ENCODE measurements at places on chromosomes 2 and 18.
A peak's percentile ranks its signal among the peaks of the same experiment; 100 is the strongest.

DNA sequence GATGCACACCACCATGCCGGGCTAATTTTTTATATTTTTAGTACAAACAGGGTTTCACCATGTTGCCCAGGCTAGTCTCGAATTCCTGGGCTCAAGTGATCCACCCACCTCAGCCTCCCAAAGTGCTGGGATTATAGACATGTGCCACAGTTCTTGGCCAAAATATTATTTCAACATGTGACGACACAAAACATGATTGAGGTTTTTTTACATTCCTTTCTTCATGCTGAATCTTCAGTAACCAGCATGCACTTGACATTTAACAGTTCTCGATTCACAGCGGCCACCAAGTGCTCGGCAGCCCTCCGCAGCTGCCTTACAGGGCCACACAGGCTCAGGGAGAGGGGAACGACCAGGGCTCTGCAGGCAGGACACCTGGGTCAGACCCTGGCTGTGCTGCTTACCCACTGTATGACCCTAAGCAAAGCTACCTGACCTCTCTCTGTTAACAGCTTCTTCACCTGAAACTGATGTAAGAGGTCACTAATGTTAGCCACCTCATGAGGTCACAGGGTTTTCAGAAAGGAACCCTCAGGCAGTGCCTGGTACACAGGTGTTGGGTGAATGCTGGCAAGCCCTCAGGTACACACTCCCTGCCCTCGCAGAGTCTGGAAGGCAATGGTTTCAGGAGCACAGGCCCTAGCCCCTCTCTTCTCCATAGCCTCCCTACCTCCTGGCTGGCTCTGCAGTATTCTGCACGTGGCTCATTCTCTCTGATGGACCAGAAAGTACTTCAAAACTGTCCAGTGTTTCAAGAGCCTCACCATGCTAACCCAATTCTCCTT lies 25.7 kb downstream of the TUBB6 start:
- no peak for DNase-seq

GRCh38 chr18:37429791-37430190 lies 135.8 kb downstream of the CELF4 start:
- DNase-seq = no peak

GRCh38 chr2:16197504-16198147 lies 257.3 kb downstream of the MYCN start:
- no peak for DNase-seq

- no peak for DNase-seq
Observed at GRCh38 chr18:56541793-56542192, 96.6 kb downstream of the TXNL1 start.

DNA sequence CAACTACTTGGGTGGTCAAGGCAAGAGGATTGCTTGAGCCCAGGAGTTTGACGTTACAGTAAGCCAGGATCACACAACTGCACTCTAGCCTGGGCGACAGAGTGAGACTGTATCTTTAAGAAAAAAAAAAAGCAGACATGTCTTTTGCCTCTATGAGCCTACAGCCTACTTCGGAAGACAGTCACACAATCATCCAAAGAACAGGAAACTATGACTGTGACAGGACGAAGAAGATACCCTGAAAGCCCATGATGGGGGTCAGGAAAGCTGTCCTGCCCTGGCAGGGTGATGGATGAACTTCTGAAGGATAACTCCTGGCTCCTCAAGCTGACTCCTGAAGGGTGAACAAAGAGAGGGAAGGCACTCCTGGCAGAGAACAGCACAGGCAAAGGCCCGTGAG lies 251.7 kb upstream of the SIX2 start:
- DNase-seq = no peak

- no peak for DNase-seq
Observed at GRCh38 chr2:66447677-66448076, 12.8 kb downstream of the MEIS1 start.

DNA sequence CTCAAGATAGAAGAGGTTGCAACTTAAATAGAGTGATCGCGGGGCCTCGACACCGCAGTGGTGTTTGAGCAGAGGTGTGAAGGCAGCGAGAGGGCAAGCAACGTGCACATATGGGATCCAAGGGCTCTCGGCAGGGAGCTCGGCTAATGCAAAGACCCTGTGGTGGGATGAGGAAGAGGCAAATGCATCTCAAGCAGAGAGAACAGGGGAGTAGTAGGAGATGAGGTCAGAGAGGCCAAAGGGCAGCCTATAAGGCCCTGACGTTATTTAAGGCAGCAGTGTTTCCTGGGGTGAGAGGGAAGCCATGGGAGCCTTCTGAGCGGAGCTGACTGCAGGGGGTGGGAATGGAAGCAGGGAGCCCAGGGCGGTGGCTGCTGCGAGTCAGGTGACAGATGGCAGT lies 74.5 kb downstream of the MRPS9 start:
- no peak for DNase-seq

DNA sequence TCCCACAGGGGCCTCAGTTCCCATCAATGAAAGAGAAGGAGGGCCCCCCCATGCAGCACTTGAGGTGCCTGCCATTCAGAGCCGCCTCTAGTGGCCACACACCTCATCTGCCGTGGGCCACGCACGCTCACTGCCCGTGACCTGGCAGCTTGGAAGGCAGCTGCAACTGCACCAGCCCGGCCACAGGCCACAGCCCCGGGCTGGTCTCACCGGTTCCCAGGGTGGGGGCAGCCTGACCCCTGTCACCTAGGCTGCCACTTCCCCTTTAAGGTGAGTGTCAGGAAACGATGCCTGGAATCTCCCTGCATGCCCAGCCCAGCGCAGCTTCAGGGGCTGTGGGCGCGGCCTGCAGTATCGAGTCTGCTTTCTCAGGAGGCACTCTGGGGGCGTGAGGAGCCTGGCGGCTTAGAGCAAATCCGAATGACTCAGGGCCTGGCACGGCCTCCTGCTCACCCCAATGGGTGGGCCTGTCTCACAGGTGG lies 2.6 kb downstream of the MAB21L4 start:
- DNase-seq = peak; percentile 11

GRCh38 chr2:6401301-6401700 lies 464.4 kb downstream of the CMPK2 start:
- no peak for DNase-seq

- DNase-seq = peak; percentile 47
Observed at GRCh38 chr2:40049781-40050180, 270.7 kb upstream of the THUMPD2 start.

DNA sequence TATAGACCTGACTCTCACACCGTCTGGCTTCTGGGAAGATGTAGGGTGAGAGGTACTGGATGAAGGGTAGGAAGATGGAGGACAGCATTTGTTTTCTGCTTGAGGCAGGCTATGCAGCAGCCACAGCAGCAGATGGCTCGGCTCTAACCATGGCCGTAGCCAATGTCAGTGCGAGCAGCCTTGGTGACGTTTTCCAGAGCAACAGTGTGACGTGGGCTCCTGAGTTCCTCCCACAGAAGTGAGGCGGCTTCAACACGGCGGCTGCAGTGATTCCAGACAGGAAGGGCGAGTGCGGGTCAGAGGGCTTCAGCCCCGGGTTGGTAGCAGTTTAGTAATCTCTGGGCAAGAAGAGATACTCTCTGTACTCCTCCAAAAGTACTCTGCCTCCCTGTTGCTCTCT lies 133.0 kb upstream of the MYT1L start:
- no peak for DNase-seq

DNA sequence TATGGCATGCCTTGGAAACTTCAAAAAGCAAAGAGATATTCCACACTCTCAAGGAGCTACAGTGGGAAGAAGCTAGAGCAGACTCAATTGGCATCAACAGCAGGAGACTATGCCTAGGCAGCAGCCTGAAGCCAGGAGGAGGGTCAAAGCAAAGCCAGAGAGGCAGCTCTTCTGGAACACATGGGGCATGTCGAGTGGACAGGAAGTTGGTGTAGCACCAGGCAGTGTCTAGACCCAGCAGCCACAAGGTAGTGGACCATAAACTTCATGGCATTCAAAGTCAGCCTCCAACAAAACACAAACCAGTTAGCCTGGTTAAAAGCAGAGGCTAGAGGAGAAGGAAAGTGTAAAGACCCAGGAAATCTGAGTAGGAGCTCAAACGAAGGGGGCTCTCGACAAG lies 311.2 kb upstream of the PKDCC start:
- no peak for DNase-seq

DNA sequence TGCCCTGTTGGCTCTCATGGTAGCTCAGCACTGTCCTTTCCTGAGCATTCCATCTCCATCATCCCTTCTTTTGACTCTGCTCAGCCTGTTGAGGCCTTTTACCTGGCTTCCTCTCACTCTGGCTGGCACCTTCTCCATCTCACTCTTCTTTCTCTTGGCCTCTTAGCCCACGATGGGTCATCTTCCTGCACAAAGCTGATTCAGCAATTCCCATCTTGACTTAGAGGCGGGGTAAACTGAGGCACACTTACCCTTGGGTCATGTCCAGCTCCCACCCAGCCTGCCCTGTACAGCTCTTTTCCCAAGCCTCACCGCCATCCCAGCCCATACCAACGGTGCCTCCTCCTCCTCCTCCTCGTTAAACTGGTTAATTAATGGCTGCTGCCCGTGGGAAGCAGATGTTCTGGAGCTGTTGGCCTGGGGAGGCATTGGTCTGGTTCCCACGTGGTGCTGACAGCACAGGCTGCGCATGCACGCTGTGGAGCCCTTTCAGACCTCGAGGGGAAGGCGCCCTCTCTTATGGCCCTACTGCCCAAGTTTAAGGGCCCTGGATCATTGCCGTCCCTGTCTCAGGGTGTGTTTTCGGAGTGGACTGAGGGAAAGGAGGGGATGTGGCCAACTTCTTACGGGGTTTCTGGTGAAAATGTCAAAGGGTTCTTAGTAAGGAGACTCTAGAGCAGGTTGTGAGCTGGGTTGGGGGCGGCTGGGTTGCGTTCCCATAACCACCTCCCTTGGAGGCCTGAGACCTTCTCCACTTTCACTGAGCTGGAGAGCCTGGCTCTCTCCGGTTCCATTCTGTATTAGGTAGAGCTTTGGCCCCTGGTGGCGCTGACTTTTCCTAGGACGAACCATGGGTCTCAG lies 10.9 kb downstream of the WNT10A start:
- DNase-seq = no peak

DNA sequence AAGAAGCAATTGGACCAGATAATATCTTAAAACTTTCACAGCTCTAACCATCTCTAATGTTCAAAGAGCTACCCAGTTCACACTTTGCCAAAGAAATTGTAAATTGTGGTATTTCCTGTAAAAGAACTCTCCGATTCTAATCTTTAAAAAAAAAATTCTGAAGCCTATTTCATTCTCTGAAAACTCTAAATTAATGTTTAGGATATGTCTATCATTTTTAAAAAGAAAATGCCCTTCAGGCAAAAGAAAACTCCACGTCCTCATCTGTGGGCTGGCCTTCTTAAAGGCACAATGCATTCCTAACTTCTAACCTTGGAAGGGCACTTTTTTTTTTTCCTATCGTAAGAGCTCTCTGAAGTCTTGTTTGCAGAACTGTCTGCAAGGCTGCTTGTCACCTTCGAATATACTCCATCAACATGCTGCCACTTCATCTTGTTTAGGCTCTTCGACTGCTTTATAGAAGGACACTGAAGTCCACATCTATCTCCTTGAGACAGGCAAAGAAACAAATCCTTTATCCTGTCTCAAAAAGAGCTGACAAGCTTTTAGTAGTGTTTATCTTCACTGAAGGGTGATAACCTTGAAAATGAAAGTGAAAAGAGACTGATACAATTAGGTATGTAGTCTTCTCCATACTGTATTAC lies 124.3 kb upstream of the SLC39A10 start:
- no peak for DNase-seq

DNA sequence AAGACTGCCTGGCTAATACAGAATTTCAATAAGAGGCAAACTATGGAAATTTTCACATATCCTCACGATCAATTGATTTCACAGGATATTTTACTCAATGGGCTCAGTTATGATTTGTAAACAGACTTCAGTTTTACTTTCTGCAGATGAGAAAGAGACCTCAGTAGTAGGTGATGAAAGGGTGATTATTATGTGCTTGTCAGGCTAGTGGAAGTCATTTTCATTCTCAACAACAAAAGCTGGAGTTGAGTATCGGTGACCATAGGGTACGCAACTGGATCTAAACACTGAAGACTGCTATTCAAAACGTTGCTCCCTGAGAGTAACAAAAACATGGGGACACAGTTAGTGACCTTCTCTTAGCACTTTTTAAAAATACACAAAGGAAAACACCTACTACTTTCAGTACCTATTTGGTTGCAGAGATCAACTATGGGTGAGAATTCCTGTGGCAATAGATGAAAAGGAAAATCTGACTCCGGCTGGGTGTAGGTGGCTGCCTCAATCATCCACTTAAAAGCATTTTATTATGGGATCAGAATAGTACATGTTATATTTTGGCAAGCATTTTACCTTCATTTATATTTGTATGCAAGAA lies 126.2 kb upstream of the VRK2 start:
- DNase-seq = no peak

DNA sequence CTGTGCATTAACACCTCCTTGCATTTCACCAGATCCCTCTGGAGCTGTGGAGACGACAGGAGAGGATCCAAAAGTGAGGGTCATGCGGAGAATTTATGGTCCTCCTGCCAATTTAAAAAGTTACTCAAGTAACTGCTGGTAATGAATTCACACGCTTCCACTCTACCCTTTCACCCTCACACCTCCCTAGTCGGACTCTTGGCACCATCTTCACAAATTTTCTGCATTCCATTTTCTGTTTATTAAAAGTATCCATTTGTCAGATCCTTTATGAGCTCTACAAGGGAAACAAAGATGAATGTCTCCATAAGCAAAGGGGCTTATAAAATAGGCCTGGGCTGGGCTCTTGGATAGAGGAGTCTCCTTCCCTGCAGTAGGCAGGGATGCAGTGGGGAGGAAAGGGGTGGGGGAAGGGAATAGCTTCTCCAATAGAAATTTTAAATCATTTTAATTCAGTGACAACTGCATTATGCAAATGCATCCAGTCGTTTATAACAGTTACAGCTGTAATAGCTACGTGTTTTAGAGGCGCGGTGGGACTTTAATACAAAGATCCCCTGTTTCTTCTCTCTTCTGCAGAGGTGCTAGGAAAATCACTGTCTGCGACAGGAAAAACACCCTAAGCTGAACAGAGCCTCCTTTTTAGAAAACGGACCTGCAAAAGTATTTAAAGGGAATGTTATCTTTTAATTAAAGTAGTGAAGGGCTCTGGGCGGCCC lies 132.2 kb downstream of the EPHA4 start:
- no peak for DNase-seq

DNA sequence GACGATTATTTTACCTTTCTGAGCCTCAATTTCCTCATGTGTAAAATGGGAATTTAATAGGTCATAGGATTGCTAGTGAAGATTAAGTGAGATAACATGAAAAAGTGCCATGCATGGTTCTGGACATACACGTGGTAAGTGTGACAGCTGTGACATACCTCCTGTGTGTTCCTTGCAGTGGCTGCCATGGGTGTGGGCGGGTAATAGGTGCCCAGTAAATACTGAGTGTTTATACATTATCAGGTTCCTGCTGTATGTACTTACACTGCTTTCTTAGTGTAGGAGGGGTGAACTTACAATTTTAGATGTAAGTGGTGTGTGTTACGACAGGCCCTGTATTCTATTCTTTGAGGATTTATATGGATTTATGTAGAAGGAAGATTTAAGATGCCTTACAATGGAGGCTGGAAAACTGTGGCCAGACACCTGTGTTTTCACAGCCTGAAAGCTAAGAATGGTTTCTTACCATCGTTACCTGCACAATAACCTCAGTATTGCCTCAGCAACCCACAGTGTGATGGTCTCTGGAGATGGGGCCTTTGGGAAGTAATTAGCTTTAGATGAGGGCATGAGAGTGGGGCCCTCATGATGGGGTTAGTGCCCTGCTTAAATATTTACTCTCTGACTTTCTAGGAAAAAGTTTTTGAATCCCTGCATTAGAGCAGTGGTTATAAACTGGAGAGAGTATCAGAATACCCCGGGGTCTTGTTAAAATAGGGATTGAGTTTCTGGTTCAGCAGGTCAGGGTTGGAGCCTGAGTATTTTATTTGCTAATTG lies 78.1 kb downstream of the ASAP2 start:
- DNase-seq = no peak

Data from GM04504 (cell line).